ENCODE measurements at places on chromosomes 2 and 18.

- DNase-seq: no peak
These were observed 13.9 kb upstream of the SUCLG1 start for GRCh38 chr2:84472856-84473565.

GRCh38 chr2:172223601-172224054, 120.9 kb upstream of the DLX2 start:
- DNase-seq: no peak

DNA sequence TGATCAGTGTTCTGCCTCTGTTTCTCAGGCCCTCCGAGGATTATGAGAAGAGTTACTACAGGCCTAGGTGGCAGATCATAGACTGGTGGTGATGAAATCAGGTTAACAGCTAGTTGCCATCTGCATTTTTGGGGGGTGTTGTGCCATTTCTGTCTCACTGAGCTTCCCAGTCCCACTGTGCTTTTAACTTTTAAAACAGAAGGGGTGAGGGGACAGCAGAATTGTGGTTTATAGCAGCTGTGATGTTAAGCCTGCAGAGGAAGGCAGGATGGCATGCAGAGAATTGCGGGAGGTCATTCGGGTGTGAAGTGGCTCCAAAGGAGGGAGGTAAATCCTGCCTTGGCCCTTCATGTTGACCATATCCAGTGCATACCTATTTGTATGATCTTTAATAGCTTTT, 5.0 kb downstream of the CAB39 start:
- DNase-seq: peak; percentile 59

DNA sequence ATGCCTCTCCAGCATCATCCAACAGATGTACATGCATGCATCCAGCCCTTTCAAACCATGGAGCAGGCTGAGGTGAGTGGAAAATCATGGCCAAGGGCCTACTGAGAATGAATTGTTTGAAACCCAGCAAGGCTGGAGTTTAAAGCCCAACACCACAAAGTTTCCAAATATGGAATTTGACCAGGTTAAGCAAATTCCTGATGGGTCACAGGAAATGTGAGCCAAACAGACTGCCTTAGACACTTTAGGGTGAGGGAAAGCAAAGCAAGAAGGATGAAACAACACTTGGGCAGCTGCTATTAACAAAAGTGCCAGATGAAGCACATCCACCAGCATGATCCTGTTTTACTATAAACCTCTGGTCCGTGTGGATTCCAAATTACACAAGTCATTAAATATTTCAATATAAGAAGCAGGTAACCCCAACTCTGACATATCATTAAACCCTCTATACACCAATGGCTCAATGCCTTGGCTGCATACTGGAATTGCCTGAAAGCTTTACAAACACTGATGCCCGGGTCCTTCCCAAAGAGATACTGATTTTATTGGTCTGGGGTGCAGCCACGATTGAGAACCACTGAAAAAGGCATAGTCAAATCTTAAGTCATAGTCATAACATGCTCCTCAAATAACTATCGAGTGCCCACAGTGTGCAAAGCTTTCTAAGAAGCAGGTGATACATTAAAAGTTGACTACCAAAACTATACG, 9.1 kb downstream of the KLF7 start:
- no peak for DNase-seq

- no peak for DNase-seq
These were observed 683.1 kb upstream of the ACVR2A start for GRCh38 chr2:147161746-147162145.

DNA sequence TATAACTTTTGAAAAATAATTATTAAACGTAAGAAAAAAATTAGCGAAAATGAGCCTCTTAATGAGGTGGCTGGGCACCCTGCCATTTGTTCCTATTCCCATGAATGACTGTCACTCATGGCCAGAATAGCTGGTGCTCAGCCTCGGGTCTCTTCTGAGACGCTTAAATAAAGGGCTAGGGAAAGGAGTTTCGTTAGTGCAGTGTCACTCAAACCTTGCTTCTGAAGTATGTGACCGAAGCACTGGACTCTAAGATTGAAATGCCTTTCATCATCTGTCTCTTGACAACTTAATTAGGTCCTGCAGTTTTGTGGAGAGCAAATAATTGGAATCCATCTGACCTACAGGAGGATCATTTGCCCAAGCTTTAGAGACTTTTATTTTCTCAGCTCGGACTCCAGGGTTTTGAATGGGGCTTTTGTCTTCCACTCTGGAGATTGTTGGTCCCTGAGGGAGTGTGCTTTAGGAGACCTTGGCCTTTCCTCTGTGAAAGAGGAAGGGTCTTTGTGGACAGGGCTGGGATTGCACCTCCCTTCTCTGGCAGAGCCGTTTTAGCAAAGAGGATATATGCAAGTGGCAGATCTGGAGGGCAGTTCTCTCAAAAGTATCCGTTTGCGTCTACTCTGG, 42.3 kb upstream of the FHOD3 start:
- DNase-seq: peak; percentile 25

DNA sequence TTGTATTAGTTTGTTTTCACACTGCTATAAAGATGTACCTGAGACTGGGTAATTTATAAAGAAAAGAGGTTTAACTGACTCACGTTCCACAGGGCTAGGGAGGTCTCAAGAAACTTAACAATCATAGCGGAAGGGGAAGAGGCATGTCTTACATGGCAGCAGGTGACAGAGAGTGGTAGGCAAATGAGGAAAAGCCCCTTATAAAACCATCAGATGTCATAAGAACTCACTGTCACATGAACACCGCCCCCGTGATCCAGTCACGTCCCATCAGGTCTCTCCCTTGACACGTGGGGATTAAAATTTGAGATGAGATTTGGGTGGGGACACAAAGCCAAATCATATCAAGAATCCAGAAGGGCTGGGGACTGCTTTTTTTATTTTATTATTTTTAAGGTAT, 120.0 kb downstream of the GALNT14 start:
- DNase-seq: no peak

GRCh38 chr2:119207447-119207846, 16.2 kb upstream of the STEAP3 start:
- no peak for DNase-seq

DNA sequence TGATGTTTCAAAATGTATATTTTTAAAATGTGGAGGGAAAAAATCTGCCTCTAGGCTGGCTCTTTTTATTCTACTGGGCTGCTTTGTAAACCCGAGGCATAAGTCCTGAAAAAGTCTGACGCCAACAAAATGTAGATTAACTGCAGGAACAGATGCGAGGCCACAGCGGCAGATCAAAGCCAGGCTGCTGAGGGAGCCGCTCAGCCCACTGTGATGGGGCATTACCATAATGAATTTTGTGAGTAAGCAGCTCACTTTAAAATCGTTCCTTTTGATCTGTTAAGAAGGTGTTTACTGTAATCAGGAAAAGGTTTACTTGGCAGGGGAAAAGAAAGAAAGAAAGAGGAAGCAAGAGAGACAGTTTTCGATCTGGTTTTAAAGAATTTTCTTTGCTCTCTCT, 269.0 kb downstream of the ICOS start:
- DNase-seq: peak; percentile 77

DNA sequence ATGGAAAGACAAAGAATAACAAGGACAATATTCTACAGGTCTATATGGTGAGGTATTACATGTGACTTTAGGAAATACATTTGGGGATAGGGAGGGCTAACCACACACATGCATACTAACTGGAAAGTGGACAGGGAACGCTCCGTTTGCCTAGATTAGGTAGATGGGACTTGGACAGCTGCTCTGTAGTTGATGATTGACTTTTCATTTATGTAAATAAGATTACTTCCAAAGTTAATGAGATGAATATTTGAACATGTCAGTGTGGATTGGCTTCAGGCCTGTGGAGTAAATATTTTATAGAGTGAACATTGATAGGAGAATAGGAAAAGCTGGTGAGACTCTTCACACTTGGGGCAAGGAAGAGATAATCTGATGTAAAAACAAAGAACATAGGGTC, 142.0 kb downstream of the NCK2 start:
- no peak for DNase-seq

DNA sequence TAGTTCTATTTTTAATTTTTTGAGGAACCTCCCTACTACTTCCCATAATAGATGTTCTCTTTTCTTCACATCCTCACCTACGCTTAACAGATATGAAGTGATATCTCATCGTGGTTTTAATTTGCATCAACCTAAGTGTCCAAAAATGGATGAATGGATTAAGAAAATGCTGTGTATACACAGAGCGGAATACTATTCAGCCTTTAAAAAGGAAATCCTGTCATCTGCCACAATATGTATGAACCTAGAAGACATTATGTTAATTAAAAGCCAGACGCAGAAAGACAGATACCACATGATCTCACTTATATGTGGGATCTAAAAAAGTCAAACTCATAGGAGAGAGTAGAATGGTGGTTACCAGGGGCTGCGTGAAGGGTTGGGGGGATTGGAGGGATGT, 113.0 kb downstream of the PTRHD1 start:
- no peak for DNase-seq

- DNase-seq: no peak
These were observed 40.2 kb upstream of the WDSUB1 start for GRCh38 chr2:159326569-159327255.

DNA sequence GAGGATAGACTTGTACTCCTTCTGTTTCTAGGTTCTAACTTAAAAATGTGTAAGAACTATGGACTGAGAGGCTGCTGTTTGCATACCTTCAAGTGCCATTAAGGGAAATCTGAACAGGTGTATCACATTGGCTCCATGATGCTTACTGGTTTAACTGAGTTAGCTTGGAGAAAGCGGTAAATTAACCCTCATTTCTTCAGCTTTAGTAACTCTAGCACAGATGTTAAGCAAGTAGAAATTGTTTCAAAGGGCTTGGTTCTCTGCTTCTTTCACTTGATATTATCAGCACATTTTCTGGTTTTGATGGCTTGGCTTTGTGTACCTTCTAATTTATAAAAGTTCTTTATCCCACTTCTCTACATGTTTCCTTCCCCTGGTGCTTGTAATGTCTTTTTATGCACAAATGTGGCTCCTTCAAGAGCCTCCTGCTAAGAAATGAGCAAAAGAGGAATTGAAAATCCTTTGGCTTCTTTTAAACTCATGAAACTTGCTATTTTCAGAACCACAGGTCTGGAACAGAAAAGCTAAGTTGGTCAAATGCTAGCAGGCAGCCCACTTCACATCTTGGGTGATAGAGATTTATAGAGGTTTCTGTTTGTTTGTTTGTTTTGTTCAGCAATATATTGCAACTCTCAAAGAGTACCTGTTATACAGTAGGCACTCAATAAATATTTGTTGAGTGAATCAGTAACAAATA, 249.9 kb upstream of the THUMPD2 start:
- no peak for DNase-seq

DNA sequence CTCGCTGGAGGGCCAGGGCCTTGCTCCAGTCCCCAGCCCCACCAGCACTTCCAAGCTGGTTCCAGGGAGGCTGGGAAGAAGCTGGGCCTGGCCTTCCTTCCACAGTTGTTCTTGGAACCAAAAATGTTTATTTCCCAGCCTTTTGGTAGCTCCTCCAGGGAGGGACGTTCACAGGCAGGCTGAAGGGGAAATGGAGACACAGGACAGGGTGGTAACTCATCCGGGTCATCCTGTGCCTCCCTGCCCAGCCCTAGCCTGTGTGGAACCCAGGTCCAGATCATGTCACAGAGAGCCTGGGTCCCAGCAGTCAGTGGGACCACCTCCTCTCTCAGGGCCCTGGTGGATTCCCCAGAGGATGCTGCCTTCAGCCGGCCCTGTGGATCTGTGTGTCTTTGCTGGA, 12.5 kb upstream of the ARMC9 start:
- DNase-seq: no peak

DNA sequence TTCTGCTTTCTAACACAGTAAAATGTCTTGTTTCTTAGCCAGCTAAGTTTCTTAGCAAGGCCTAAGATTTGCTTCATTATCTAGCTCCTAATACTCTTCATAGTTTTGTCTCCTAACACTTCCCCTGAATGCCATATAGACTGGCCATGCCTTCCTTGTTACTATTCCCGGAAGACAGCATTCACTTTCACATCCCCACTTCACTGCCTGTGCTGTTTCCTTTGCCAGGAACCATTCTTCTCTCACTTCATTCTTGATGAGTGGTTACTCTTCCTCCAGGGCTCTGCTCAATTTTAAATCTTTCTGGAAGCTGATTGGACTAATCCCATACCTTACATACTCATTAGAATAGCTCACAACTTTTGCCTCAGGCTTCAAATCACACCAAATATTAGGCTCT, 1510.2 kb upstream of the DDX18 start:
- DNase-seq: no peak

DNA sequence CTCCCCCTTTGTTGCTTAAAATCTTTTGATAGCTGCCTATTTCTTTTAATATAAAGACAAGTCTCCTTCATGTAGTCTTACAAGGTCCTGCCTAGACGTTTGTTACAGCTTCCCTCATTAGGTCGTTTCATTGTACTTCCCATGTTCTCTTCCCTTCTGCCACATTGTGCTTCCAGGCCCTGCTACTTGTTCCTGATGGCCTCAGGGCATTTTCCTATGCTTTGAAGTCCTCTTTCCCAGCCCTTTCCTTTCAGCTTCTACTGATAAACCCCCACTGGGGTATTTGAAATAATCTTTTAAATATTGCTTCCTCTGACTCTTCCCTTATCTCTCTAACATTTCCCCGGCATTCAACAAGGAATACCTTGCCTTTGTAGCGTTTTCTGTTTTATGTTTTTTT, 67.4 kb downstream of the UBE2E3 start:
- no peak for DNase-seq

GRCh38 chr2:160920791-160921303, 239.4 kb upstream of the TANK start:
- no peak for DNase-seq

DNA sequence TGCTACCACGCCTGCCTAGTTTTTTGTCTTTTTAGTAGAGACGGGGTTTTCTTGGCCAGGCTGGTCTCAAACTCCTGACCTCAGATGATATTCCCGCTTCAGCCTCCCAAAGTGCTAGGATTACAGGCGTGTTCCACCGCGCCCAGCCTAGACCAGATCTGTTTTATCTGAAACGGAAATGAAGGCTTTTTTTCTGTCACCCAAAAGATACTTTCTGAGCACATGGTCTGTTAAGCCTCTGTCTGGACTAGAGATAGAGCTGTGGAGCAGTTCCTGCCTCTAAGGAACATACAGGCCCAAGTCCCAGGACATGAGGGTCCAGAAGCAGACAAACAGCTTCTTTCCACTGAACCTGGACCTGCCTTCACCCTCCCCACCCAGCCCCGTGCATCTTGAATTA, 43.6 kb upstream of the PTMA start:
- peak; percentile 1 for DNase-seq

GRCh38 chr2:157806426-157807077, 69.6 kb downstream of the ACVR1 start:
- DNase-seq: no peak

DNA sequence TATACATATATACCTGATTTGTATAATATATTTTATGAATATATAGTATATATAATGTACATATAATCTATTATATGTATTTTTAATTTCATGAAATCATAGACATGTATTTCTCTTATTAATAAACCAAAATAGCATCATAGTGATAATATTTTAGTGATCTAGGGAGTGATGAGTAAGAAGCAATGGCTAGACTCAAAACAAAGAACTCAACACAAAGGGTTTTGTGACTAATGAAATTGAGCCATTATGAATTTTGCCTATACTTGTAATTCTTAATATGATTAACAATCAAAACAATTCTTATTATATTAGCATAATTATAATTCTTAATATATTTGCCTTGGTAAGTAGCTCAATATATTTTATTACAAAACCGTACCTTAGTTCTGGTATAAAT, 1614.1 kb upstream of the TMEFF2 start:
- no peak for DNase-seq

Data from neural progenitor cell (in vitro differentiated cells).